ENCODE measurements at places on chromosomes 6 and 20.

- no peak for DNase-seq
Measured at GRCh38 chr20:59144179-59144830, 19.3 kb upstream of the ZNF831 start.

- DNase-seq: no peak
Measured at GRCh38 chr6:148954934-148955333, 208.1 kb downstream of the UST start.

DNA sequence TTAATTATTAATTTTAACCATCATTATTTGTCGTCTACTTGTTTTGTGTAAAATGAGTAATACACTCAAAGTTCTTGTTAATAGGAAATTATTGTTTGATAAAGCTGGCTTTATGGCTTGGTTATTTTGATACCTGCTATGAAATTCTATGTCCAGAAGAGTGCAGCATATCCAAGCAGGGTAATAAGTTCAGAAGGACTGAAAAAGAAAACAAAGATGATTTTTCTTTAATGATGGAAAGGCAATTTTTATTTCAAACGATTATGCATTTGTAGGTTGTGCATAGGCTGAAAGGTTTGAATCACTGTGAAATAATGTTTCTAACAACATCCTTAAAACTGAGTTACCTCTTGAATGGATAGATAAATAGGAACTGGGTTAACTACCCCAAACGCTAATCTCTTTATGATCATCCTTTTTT lies 1.4 kb upstream of the MAN1A1 start:
- DNase-seq: no peak

- no peak for DNase-seq
Measured at GRCh38 chr6:26304213-26304796, 60.7 kb upstream of the BTN3A2 start.

- no peak for DNase-seq
Measured at GRCh38 chr20:46073443-46073842, 16.3 kb downstream of the NCOA5 start.

GRCh38 chr6:154432533-154433476 lies 76.2 kb upstream of the IPCEF1 start:
- DNase-seq: no peak

DNA sequence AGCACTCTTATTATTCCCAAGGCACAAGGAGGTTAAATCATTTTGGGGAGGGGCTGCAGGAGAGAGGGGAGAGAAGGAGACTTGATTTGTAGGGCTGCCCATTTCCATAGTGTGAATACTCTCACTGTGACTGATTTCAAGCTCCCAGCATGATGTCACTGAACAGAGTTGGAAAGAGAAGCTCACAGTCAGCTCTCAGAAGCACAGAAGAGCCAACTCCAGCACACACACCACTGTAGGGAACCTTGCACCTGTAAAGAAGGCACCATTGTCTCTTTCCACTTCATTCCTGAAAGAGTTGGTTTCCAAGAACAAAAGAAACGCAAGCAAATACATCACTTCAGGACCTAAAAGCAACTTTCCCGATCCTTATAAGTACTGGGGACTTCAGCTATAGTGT lies 12.7 kb upstream of the STK35 start:
- DNase-seq: no peak

- DNase-seq: no peak
Measured at GRCh38 chr20:24890286-24890685, 58.8 kb upstream of the CST7 start.

DNA sequence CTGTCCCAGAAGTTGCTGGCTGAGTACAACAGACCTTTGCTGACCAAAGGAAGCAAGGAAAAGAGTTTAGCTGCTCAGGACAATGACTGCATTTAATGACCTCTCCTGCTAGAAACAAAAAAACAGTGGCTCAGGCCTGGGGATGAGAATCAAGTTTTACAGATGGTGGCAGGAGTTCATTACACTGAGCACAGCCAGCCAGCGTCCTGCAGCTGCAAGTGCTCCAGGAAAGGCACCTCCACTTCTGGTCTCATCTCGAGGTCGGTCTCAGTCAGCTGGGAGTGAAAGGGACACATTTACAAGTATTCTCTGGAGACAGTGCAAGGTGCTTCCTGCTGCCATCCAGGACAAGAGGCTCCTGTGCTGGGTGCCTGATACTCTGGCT lies 362.7 kb downstream of the THBS2 start:
- DNase-seq: no peak

All from tibial artery (tissue), 4 donors.